ENCODE measurements at places on chromosomes 1 and 21.
A peak's percentile ranks its signal among the peaks of the same experiment; 100 is the strongest.

DNA sequence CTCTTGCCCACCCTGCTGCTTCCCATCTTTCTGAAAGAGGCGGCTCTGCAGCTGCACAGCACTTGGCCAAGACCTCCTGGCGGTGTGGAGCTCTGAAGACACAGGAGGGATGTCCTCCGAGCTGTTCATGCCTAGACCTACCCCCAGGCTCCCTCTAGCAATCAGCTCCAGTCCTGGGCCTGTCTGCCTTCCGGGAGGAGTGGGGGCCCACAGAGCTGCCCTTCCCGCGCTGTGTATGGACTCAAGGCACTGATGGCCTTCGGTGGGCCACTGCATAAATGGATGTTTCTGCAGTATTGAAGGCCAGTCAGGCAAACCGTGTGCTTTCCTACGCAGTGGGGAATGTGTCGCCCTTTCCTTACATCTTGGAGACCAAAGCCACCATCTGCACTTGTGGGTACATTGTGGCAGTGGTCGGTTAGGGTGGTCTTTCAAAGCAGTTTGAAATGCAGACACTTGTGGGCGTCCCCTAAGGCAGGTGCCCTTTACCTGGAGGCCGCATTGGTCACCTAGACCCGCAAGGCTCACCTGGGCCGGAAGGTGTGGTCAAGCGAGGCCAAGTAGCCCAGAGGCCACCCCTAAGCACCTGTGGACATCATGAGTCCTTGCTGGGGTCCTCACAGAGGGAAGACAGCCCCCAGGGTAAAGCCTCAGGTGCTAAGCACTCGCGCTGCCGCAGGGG lies 912 bp upstream of the PKNOX1 start:
- DNase-seq, result no peak

DNA sequence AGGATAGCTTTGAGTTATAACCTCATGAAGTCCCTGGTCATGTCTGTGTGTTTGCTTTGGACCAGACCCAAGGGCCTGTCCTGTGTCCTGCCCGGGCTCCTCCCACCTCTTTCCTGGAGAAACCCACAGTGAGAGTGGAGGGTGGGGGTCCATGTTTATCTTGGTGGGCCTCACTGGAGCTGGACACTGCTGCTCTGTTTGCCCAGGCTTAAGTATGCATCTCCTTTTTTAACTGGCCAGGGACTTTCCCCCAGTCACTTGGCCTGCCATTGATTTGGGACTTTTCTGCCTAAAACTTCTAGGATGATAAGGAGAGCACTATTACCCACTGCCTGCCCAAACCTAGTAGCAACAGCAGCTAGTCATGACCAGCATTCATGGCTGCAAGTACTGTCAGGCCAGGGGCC lies 49.8 kb downstream of the DDR2 start:
- DNase-seq, result no peak

GRCh38 chr21:14959343-14959742 lies 105.5 kb downstream of the NRIP1 start:
- DNase-seq, result no peak

- DNase-seq, result no peak
Measured at GRCh38 chr1:216420746-216421145, 2.5 kb downstream of the USH2A start.

- DNase-seq, result no peak
Measured at GRCh38 chr1:151613282-151613780, 1.5 kb downstream of the SNX27 start.

DNA sequence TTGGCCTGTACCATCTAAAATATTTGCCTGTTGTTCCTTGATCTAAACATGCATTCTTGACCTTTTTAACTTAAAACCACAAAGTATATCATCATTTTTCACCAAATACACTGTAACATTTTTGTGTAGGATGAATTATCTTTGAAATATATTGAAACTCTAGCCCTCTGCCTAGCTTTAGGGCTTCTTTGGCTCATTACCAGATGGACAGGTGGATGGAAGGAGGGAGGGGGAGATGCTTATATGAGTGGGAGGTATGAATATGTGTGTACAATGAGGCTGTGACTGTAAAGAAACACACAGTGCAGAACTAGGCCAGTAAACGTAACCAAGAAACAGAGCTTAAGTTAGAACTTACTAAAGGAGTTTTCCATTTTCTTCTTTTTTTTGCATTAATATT lies 118.5 kb downstream of the ESRRG start:
- DNase-seq, result no peak

- DNase-seq, result peak; percentile 22
Measured at GRCh38 chr1:67191668-67192520, 25.6 kb downstream of the IL23R start.

DNA sequence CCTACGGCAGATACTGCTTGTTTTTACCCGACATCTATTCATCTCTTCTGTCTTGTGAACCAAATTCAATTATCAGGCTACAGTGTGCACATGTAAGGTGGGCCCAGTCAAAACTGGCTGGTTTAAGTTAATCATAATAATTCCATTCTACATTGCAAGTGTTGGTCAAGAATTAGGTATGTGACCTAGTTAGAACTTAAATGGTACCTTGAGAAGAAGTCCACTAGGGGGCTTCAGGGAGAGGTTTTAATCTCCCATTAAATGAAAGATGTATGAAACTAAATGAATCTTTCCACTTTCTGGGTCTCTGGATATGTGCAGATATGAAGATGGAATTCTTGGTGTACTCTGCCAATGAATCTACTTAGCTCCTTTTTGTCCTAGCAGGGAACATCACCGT lies 187.1 kb downstream of the CDC42BPA start:
- DNase-seq, result peak; percentile 83

DNA sequence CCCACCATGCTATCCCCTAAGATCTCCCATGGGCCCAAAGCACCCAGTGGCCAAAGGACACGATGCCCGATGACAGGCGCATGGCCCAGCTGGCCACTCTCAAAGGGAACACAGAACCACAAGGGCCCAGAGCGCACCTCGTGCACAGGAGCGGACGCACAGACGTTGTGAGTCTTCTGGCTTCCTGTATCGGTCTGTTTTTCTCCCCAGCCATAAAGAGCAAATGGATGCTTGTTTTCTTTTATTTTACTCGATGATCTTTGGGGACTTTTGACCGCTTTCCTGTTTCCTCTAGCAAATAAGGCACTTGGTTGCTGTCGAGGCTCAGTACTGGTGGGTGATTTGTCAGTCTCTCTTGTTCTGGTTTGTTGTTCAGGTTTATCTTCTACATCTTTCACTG lies 16.2 kb downstream of the CCSAP start:
- DNase-seq, result no peak

- no peak for DNase-seq
Measured at GRCh38 chr1:234856845-234857245, 246.9 kb upstream of the IRF2BP2 start.

DNA sequence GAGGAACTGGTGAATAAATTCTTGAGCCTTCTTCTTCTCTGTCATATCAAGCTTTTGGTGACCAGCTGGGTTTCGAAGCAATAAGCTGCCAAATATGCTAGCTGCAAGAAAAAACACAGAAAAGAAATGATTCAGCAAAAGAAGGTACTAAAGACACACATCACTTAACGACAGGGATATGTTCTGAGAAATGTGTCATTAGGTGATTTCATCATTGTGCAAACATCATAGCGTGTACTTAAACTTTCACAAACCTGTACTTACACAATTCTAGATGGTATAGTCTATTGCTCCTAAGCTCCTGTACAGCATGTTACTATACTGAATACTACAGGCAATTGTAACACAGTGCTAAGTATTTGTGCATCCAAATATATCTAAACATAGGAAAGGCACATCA lies 2.9 kb upstream of the MTF1 start:
- peak; percentile 90 for DNase-seq

GRCh38 chr1:182087719-182088350 lies 26.3 kb upstream of the ZNF648 start:
- DNase-seq, result peak; percentile 48

- DNase-seq, result no peak
Measured at GRCh38 chr1:169009666-169010065, 96.8 kb upstream of the ATP1B1 start.

DNA sequence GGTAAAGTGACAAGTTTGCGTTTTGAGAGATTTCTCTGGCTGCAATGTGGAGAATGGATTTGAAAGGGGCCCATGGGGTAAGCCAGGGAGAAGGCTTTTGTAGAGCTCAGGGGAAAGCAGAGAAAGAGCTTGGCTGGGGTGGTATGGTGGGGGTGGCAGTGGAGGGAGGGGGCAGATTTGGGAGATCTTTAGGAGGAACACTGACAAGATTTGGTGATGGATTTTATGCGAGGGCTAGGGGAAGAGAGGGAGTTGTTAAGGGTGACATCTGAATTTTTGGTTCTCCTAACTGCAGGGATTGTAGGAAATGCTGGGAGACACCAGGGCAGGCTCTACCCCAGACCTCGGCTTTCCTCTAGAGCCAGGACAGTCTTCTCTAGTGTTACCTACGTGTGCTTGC lies 108.7 kb upstream of the ZNF678 start:
- DNase-seq, result no peak

- DNase-seq, result no peak
Measured at GRCh38 chr1:84763912-84764680, 73.8 kb upstream of the SSX2IP start.

GRCh38 chr1:235113183-235113917 lies 15.3 kb downstream of the TOMM20 start:
- DNase-seq, result no peak

GRCh38 chr21:38354231-38354630 lies 97.4 kb downstream of the KCNJ15 start:
- DNase-seq, result no peak

- no peak for DNase-seq
Measured at GRCh38 chr1:156423422-156424352, 54.7 kb downstream of the RHBG start.

DNA sequence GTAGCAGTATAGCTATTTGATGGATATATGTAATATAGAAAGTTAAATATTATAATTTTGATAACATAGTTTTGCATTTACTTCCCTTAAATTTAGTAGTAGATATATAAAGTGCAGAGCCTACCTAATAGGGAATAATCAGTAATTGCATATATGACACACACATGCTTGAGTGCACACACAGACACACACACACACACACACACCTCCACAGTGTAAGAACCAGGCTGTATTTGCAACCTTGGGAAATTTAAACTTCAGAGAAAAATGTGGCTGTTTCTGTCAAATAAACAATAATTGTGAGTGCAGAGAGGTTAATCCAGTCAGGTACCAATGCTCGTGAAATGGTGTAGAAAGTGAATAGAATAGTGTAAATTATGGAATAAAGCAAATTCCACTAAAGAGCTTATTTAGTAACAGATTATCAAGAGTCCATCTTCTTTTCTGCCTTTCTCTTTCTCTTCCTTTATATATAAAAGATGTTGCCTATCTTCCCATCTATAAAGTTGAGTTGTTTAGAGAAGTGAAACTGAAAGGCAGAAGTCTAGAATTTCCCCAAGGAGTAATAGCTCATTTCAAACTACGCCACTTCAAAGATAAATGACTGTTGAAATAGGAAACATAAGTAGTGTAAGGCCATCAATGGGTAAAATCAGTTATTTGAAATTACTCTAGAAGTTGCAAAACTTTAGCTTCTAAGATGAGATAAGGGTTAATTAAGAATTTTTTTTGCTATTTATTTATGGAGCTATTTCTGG lies 273.7 kb downstream of the SRGAP2C start:
- DNase-seq, result no peak

DNA sequence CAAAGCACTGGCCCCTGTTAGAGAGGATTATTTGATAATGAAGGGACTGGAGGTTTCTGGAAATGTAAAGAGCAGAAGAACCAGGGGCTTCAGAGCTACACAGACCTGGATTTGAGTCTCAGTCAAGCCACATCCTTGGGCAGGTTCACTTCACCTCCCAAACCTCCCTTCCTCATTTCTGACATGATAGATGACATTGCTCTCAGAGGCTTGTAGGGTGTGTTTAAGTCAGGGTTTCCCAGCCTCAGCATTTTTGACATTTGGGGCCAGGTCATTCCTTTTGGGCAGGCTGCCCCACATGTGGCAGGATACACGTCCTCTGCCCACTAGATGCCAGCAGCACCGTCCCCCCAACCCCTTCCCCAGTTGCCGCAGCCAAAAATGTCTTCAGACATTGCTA lies 474.6 kb downstream of the MATN1 start:
- no peak for DNase-seq

- no peak for DNase-seq
Measured at GRCh38 chr1:72399807-72400206, 117.5 kb upstream of the NEGR1 start.

- no peak for DNase-seq
Measured at GRCh38 chr1:110184446-110184845, 25.7 kb upstream of the KCNC4 start.

- no peak for DNase-seq
Measured at GRCh38 chr1:201104141-201104540, 8.1 kb downstream of the CACNA1S start.

DNA sequence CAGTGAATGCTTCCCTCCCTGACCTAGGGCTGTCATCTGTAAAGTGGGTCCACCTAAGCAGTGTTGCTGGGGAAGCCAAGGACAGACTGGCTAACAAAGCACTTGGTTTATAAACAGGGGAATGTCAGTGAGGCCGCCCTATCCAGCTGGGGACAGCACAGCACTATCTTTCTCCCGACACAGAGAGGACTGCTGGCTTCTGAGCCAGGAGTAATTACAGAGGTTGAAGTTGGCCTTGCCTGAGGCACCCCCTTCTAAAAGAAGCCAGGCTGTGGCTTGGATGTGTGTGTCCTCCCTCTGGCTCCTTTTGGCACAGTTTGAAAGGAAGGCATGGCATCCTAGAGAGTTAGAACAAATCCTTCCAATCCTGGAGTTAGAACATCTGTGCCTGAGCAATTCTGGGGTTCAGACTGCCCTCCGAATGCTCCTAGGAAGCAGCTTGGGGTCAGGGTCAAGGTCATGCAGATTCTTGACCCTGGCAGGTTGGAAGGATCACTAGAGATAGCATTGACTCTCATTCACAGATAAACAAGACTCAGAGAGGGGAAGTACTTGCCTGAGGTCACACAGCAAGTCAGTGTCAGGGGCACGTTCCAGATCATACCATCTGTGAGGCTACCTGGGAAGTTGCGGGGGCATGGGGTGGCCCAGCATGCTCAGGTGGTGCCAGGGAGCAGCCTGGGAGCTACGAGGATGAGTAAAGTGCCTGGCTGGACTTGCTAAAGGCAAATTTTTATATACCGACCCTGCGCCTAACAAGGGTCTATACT lies 1.3 kb upstream of the LDLRAP1 start:
- DNase-seq, result no peak

GRCh38 chr1:216330262-216330661 lies 93.0 kb downstream of the USH2A start:
- no peak for DNase-seq

GRCh38 chr1:22753481-22753971 lies 42.9 kb downstream of the EPHB2 start:
- DNase-seq, result no peak

DNA sequence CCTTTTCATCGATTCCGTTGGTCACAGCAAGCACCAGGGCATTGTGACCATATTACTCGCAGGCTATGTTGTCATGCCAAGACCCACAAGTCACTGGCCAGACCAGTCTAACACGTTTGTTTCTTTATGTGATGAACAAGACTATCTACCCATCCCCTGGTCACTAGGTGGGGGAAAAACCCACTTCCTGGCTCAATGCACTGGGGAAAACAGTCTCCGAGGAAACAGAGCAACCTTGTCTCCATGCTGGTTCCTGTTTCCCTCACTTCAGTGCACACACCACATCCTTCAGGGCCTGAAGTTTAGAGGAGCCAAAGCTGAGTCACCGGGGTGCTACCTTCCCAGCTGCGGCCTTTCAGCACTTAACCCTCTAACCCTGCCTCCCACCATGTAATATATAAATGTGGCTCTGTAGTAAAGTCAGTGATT lies 20.9 kb downstream of the ERICH3 start:
- DNase-seq, result peak; percentile 99

GRCh38 chr1:211738096-211738690 lies 62.8 kb upstream of the NEK2 start:
- no peak for DNase-seq

All from PC-3 (cell line).